H1 (cell line): ENCODE measurements at places on chromosomes 1 and 21.

GRCh38 chr1:159132271-159132881 is 39.0 kb upstream of the CADM3 start:
- no peak for DNase-seq

DNA sequence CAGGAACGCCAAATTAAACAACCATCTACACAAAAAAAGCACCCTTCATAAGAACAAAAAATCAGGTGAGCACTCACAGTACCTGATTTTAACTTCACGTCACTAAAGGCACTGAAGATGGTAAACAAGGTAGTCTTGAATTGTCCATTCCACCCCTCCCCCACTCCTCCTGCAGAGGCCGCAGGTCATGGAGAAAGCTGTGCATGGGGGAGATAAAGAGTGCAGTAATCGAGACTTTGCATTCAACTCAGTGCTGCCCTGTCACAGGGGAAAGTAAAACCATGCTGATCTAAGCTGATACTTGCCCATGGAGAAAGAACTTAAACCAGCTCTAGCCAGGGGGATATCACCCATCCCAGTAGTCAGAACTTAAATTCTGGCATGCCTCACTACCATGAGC is 61.4 kb upstream of the LRIF1 start:
- no peak for DNase-seq

DNA sequence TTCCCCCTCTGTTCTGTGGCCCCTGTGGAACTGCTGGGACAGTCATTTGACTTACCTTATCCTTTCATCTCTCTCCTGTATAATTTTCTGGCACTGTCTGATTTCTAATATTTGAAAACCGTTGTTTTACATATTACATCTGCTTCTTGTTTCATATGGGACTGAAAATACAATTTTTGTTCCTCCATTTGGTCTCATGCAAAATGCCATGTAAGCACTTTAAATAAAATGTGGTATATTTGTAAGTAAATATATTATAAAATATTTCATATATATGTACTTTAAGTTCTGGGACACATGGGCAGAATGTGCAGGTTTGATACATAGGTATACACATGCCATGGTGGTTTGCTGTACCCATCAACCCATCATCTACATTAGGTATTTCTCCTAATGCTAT is 93.9 kb upstream of the PLPPR5 start:
- no peak for DNase-seq

DNA sequence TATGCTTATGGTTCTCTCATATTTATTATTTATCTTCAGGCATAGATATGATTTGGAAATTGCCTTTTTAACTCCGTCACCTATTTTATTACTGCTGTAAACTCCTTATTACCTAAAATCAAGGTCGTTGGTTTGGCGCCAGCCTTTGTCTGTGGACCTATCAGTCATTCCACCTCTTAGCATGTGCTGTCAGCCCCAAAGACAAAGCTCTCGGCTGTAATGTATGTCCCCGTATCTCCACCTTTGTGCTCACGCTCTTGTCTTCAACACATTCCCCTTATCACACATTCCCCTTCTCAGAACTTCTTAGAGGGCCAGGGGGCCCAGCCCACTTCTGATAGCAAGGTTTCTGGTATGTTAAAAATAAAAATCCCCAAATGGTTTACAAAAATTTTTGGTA is 342.2 kb downstream of the RYR2 start:
- no peak for DNase-seq

- no peak for DNase-seq
Measured at GRCh38 chr1:173016419-173016818, 34.3 kb downstream of the TNFSF18 start.

- no peak for DNase-seq
Measured at GRCh38 chr21:28345934-28346333, 646.7 kb downstream of the LTN1 start.

GRCh38 chr1:170200621-170201397 is 55.0 kb downstream of the NTMT2 start:
- no peak for DNase-seq

DNA sequence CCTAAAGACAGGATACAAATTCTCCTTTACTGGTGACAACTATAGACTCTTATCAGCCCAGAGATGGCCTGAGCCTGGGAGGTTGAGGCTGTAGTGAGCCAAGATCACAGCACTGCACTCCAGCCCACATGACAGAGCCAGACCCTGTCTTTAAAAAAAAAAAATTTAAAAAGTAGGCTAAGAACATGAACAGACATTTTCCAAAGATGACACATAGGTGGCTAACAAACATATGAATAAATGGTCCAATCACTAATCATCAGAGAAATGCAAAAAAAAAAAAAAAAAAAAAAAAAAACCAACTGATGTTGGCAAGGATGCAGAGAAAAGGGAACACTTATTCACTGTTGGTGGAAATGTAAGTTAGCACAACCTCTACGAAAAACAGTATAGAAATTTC is 65.0 kb downstream of the TOR3A start:
- DNase-seq: no peak

DNA sequence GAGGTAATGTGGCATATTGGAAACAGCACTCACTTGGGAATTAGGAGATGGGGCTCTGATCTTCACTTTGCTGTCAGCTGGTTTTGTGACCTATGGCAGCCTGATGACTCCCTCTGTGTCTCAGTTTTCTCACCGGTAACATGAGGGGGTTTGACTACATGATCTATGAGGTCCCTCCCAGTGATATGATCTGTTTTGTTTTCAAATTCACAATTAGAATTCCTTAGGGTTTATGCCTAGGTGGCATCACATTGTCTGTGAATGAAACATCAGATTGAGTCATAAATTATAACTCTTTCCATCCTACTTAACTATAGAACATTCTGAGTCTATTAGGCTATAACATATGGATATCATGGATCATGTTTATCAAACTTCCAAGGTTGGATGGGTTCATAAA is 386.6 kb downstream of the PTBP2 start:
- DNase-seq: no peak

DNA sequence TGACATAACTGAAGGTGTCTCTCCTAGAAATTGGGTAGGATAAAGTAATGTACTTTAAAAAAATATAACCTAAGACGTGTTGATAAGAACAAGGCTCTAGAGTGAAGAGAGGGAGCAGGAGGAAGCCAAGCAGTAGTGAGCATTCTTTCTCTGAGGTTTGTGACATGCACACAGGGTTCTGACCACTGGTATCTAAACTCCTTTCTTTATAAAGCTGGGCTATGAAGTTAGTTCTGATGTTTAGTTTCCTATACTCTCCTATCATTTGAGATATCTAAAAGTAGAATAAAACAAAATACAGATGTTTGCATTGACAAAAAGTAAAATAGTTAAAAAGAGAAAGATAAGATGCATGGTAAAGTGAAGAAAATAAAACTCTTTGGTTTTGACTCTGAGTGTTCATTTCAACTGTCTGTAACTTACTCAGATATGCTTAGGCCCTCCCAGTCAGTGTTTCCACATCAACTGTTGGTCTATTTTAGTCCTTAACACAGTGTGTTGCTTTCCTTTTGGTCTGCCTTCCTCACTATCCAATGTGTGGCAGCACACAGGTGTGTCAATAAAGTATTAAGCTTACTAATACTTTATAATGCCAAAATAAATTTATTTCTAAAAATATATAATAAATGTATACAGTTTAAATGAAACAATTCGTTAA is 543.5 kb downstream of the PTPRC start:
- no peak for DNase-seq
